Fibroblast of villous mesenchyme (primary cell): ENCODE measurements at places on chromosomes 4 and X. TPM values are rescaled to one million over a fixed set of nuclear protein-coding genes. Genes with fewer than 3 reads are reported as not detected.

- DNase-seq = no peak
These were observed 61.3 kb upstream of the MXRA5 start for GRCh38 chrX:3407781-3408180.

GRCh38 chr4:110498420-110498819 is 22.5 kb downstream of the ENPEP start:
- DNase-seq = no peak

- DNase-seq = no peak
These were observed 12.7 kb upstream of the FGFR3 start for GRCh38 chr4:1780435-1780834.

MSANTD1 gene
- total RNA-seq = 0.64 and 0.86 TPM in 2 replicates

MAP9 gene
- 11.3 and 17.7 TPM in 2 replicates for total RNA-seq

- DNase-seq = no peak
These were observed 20.7 kb downstream of the PAGE5 start for GRCh38 chrX:55240788-55241340.

GRCh38 chrX:101260435-101260834 is 30.7 kb downstream of the TAF7L start:
- DNase-seq = peak; percentile 14

DNA sequence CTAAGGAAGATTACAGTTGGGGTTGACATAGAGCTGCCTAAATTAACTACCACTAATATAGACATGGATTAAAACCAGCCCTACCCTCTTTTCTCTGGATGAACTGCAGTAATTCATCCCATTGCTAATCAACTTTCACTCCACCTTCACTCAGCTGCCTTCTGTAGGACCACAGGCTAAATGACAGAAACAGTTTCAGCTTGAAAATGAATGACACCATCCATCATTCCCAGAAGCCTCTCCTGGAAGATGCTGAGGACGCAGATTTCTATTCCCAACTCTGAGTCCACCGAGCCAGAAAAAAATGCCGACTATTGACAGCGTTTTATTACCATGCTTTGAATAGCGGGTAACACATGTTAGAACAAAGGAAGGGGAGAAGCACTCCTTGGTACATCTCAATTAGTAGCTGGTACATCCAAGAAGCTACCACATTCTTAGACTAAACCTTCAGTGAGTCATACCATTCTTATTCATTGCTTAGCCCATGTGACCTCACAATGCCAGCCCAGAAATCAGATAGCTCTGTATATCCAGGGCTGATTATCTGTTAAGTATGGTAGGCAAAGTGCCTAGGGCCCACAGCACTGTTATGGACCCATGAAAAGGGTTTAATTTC is 25.3 kb downstream of the DCX start:
- DNase-seq = no peak

DNA sequence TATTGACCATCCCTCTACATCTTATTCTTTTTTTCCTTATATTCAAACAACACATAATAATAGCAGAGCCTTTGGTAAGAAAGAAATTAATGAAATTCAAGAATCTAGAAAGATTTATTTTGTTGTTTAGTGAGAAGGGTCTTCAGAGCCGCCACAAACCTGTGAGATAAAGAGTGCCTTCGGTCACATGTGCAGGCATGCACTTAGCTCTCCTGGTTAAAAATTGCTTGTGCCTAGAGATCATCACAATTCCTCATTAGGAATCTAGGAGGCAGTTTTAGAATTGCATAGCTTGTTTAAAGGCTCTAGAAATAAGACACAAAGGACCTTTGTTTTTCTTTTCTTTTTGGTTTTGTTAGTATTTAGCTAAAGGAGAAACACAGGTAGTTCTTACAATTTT is 1948.4 kb upstream of the IGFBP7 start:
- DNase-seq = no peak

DNA sequence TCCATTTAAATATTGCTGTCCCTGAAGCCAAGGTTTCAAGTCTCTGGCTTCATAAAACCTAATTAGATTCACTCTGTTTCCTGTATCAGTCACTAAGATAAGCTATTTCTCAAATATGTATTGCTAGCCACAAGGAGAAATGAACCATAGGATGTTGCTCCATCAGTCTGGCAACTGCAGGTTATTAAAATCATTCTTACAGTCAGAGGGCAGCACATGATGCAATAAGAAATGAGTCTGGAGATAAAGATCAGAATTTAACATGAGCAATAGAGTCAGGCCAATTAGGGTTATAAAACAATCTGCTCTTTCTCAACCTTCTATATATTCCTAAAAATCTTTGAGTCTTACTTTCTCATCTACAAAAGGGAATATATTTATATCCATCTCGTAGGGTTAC is 7.2 kb downstream of the PRKG2 start:
- peak; percentile 54 for DNase-seq

DNA sequence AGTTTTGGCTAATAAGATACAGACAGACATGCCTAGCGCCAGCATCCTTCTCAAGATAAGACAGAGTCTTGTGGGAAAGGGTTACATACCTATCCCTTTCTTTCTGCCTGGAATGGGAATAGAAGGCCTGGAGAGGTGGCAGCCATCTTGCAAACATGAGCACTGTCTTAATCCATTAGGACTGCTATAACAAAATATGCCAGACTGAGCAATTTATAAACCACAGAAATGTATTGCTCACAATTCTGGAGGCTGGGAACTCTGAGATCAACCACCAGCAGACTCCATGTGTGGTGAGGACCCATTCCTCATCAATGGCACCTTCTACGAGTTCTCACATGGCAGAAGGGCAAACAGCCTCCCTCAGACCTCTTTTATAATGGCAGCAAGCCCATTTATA is 26.5 kb upstream of the NEIL3 start:
- DNase-seq = no peak

GRCh38 chr4:38422850-38423249 is 241.1 kb upstream of the KLF3 start:
- DNase-seq = no peak

GRCh38 chr4:2768921-2769336 is 12.8 kb upstream of the TNIP2 start:
- peak; percentile 27 for DNase-seq

DNA sequence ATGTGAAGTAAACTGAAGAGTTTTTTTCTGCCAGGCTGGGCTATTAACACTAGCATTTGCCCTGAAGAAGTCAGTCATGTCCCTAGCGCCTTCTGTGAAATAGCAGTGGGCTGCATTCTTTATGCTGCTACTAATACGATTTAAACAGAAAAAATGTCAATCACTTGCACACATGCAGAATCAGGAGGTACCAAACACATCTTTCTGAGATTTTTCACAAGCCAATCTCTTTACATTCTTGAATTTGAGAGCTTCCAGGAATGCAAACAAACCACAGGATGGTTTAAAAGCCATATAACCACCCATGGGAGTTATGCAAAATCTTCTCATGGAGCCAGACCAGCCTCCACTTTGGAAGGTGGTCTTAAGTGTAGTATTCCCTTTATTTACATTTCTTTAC is 220.1 kb downstream of the IQCM start:
- no peak for DNase-seq

PCDH11X gene
- total RNA-seq = under 0.01 TPM in 1 of 2 replicates, not detected in the other

DNA sequence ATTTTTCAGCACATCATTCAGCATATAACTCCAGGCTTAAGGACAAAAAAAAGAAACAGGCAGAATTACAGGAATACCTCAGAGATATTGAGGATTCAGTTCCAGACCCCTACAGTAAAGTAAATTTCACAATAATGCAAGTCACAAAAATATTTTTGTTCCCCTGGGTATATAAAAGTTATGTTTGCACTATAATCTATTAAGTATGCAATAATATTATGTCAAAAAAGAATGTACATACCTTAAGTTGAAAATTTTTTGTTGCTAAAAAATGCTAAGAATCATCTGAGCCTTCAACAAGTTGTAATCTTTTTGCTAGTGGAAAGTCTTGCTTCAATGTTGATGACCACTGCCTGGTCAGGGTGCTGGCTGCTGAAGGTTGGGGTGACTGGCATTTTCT is 2532.5 kb downstream of the ARAP2 start:
- no peak for DNase-seq

DNA sequence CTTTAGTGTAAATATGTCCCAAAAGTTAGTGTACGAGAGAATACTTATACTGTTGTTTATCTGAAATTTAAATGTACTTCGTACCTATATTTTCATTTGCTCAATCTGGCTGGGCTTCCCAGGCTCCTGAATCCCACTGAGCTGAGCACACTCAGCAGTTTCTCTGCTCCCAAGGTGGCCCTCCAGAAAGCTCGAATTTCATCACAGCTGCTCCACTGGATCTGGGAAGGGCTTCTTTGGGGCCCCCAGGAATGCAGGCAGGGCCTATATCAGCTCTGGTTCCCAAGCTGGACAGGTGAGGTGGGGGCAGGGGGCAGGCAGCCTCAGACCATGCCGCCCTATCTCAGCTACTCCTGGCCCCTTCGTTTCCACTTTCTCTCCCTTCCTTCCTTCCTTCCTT is 1.5 kb upstream of the FATE1 start:
- DNase-seq = no peak

- DNase-seq = peak; percentile 28
These were observed 5.3 kb upstream of the OTC start for GRCh38 chrX:38347136-38347535.

DNA sequence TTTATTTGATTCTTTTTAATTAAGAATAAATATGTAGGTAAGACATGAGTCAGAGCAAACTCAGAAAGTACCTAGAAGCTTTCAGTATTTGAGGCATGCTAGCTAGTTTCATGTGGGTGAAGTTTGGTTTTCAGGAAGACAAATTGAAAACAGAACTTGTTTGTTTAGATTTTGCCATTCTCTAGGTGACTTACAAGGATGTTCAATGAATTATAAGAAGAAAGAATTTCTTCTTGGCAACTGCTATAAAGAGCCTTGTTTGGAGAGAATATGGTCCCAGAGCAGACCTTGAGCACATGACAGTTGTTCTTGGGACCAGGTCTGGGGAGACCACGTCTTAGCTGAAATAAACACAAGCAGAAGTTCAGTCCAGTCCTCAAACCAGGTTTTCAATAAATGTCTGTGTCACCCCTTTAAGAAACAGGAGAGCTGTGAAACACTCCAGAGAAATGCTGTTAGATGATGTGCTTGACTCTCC is 38.0 kb upstream of the IL21 start:
- DNase-seq = no peak

GIMD1 gene
- total RNA-seq = not detected in 2 replicates

DNA sequence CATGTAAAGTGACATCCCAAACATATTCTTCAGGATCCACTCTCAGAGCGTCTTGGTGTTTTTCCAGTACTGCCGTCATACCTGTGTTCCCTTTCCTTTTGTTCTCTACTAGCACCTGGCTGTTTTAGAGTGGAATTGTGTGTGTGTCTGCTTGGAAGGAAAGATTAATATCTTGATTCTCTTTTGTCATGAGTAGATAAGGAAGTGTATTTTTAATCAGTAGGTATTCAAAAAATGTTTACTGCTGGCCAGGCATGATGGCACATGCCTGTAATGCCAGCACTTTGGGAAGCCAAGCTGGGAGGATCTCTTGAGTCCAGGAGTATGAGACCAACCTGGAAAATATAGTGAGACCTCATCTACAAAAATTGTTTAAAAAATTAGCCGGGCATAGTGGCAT is 198.8 kb downstream of the CBR4 start:
- no peak for DNase-seq

MAGEC2 gene
- total RNA-seq = not detected in 2 replicates

GRCh38 chr4:111400741-111401140 is 744.5 kb upstream of the FAM241A start:
- DNase-seq = peak; percentile 30

DNA sequence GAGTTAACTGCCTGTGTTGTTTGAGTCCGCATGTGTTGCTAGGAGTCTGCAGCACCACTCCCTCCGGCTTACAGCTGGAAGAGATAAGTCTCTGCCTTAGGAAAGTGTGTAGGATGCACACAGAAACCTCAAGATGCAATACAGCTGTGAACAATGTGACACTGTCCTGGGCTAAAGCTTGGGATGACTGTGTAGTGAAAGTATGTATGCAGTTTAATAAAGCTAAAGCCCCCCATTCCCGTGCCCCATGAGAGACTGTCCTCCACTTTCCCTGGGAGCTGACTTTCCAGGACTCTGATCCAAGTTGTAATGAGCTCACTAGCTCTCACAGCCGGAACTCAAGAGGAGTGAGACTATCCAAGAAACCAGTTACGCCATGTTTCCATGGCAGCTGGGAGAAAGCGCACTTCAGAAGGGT is 156.6 kb upstream of the FTHL17 start:
- peak; percentile 92 for DNase-seq

DNA sequence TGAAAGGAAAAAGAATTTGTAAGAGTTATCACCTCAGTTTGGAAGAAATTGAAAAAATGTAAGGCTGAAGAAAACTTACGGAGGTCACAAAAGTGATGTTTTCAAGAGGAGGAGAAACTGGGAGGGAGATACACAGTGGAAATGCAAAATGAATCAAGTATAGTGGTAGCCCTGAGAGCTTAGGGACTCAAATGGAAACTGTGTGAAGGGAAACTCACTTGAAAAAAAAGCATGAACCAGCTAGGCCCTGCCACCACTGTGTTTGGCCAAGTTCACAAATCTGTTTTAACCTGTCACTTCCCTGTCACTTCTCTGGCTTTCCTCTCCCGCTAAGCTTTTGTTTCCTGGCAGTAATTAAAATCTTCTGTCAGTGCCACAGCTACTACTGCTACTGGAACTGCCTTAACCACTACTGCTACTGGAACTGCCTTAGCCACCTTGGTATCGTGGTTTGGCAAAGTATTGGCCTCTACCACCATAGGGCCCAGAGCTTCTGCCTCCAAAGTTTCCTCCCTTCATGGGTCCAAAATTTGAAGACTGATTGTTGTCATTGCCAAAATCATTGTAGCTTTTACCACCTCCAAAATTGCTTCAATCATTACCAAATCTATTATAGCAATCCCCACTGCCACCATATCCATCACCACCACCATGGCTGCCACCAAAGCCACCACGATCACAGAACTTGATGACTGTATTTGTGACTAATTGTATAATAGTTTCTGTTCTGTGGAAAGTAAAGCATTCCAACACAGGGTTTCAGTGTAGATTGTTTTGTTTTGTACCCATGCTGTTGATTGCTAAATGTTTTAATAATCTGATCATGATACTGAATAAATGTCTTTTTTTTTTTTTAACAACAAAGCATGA is 41.5 kb downstream of the SMARCA5 start:
- no peak for DNase-seq
